SJSA1 (cell line): ENCODE measurements at places on chromosomes 11 and 22. TPM values are rescaled to one million over a fixed set of nuclear protein-coding genes. Genes with fewer than 3 reads are reported as not detected.

The GDPD5 gene
- 2.5 and 4.9 TPM in 2 replicates for total RNA-seq

DNA sequence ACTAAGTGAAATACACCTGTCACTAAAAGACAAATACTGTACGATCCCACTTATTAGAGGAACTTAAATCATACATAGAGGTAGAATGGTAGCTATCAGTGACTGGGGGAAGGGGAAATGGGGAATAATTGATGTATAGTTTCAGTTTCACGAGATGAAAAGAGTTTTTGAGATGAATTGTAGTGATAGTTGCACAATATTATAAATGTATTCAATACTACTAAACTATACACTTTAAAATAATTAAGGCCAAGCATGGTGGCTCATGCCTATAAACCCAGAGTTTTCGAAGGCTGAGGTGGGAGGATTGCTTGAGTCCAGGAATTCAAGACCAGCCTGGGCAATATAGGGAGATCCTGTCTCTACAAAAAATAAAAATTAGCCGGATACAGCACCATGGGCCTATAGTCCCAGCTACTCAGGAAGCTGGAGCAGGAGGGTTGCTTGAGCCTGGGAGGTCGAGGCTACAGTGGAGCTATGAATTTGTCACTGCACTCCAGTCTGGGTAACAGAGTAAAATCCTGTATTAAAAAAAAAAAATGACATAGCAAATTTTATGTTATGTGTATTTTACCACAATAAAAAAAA is 40.4 kb downstream of the SERPIND1 start:
- no peak for DNase-seq

The CCDC188 gene
- 0.16 and 0.84 TPM in 2 replicates for total RNA-seq

DNA sequence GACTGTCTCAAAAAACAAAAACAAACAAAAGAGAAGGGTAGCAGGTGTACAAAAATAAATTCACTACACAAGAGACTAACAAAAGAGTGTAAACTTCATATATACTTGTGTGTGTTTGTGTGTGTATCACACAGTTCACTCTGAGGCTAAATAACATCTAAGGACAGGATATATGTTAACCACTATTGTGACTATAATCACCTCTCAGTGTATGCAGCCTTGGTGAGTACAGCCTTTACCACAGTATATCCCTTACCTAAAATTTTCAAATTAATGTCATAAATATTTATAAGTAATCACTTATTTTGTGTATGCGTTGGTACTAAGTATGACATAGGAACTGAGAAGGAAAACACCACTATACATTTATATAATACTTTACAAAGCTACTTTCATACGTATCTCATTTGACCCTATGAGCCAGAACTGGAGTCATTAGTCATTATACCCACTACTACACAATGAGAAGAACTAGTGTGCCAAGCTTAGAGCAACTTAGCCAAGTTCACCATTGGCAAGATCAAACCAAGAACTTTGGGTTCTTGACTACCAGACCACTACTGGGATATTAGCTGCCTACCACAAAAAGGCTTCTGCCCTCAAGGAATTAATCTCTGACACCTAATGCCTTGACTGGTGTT is 116.7 kb downstream of the SGSM3 start:
- no peak for DNase-seq

DNA sequence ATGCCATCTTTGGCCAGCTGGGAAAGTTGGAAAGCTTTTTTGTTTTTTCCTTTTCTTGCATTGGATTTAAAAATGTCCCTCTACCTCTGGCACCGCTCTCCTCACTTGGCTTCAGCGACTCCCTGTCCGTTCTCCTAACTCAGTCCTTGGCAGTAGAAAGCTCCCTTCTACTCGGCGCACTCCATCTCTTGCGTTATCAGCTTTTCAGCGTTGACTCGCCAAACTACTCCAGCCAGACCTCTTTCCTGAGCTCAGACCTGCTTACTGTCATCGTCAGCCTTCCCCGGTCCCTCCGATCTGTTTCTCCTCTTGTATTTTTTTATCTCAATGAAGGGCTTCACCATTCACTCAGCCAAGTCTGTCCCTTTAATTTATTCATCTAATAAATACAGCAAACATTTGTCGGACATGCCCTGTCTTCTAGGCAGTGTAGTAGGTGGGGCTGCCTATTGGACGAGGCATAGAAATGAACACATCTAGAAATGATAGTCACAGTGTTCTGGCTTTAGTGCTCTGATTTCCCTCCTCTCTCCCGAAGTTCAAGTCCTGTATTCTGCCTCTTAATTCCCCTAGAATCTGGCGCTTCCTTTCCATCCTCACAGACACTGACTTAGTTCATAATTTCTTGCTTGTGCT is 839 bp downstream of the CEP164 start:
- no peak for DNase-seq

The RAPSN gene
- total RNA-seq: 0.34 TPM in 1 of 2 replicates, not detected in the other

The ZDHHC8 gene
- 9.0 and 10.6 TPM in 2 replicates for total RNA-seq

The LRRC32 gene
- total RNA-seq: 7.8 and 8.1 TPM in 2 replicates

- DNase-seq: no peak
Measured at GRCh38 chr22:49502126-49502826, 325.4 kb downstream of the BRD1 start.

DNA sequence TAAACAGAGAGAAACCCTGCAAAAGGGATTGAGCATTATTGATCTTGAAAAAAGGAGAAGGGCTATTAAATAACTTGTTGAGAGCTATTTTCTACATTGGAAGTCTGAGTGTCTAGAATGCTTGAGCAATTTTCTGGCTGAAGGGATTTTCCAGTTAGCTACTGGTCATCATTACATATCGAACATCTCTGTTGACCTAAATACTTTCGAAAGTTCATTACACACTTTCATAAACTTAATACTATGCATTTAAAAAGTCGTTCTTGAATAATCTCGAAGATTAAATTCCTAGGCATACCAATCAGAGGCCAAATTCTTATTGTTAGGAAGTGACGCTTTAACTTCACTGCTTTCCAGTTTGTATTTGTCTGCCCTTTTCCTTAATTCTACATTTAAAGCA is 13.7 kb downstream of the ETS1 start:
- DNase-seq: no peak
